ENCODE measurements at places on chromosomes 7 and 10.
A peak's percentile ranks its signal among the peaks of the same experiment; 100 is the strongest.

DNA sequence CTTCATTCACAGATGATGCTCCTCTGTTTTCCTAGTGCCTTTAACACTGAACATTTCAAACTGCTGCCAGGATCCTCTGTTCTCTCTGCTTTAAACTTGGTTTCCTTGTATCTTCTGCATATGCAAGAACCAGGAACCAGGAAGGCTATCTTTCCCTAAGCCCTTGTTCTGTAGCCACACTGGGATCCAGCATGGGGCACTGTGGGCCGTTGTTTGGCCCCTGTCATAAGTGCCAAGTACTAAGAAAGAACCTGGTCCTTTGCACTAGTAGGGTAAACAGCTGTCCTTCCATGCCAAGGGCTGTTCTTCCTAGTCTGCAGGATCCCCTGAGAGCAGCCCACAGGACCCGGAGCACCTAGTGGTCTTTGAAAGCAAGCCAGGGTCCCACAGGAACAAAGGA is 49.0 kb upstream of the TRIM8 start:
- DNase-seq = no peak

DNA sequence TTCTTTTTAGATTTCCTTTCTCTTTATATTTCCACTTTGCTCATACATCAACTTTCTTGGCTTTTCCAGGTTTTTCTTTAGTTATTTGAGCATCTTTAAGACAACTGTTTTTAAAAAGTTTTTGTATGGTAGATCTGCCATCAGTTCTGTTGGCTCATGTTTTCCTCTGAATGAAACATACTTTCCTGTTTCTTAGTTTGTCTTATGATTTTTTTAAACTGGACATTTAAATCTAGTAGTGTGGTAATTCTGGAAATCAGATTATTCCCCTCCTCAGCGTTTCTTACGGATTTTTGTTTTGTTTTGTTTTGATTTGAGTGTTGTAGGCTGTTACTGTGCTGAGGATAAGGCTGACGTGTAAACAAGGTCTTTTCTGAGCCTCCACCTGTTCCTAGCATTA is 33.8 kb upstream of the ITGB8 start:
- no peak for DNase-seq

- no peak for DNase-seq
Measured at GRCh38 chr10:111017098-111017497, 59.7 kb upstream of the ADRA2A start.

DNA sequence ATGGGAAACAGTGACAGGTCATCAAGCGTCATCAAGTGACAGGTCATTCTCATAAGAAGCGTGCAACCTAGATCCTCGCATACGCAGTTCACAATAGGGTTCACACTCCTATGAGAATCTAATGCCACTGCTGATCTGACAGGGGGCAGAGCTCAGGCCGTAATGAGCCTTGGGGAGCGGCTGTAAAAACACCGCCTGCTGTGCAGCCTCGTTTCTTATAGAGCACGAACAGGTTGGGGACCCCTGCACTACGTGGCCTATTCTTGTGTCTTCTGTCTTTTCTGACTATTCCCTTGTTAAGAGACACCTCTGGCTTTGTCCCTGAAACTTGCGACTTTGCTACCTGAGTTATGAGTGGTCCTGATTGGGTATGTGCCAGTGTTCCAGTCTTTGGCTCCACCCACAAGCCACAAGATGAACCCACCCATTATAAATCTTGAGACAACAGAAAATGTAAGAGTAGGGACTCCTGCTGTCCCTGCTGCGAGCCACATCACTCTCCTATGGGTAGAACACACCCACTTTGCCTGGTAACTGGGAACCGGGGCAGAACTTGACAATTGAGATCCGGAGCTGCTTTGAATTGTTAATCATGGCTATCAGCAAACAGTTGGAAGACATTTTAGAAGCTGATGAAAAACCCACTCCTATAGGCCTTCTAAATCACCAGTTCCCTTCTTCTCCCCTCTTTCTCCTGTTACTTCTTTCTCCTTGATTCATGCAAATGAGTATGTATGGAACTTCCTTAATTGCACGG is 55.8 kb upstream of the EXOC4 start:
- no peak for DNase-seq

DNA sequence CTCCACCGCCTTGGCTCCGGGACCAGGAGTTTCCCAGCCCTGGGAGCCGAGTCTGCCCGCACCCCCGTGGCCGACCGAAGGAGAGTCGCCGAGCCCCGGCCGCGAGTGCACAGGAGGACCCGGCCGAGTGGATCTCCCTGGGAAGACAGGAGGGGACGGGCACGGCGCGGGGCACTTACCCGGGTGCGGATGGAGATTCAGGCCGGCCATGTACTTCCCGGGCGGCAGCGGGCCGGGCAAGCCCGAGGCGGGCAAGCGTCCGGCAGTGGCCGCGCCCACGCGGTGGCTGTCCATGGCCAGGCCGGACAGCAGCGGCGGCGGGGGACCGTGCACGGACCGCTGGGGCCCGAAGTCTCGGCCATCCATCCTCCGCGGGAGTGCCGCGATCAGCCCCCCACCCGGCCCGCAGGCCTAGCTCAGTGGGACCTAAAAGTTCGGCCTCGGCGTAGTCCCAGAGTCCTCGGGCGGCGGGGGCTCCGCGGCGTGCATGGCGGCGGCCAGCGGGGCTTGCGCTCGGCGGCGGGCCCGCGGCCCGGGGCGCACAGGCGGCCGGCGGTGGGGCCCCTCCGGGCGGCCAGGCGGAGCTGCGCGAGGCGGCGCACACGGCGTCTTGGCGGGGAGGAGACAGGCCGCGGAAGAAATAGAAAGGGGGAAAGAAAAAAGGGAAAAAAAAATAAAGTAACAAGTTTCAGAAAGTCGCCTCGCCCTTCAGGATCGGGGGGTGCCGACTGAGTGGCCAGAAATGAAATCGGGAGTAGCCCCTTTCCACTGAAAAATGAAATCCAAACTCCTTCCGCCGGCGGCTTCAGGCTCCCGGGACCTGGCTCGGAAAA is 2.5 kb downstream of the TNRC18 start:
- no peak for DNase-seq

GRCh38 chr10:15847481-15847880 is 12.8 kb downstream of the MINDY3 start:
- no peak for DNase-seq

GRCh38 chr7:142391191-142391992 is 133.5 kb upstream of the PRSS58 start:
- DNase-seq = peak; percentile 11

DNA sequence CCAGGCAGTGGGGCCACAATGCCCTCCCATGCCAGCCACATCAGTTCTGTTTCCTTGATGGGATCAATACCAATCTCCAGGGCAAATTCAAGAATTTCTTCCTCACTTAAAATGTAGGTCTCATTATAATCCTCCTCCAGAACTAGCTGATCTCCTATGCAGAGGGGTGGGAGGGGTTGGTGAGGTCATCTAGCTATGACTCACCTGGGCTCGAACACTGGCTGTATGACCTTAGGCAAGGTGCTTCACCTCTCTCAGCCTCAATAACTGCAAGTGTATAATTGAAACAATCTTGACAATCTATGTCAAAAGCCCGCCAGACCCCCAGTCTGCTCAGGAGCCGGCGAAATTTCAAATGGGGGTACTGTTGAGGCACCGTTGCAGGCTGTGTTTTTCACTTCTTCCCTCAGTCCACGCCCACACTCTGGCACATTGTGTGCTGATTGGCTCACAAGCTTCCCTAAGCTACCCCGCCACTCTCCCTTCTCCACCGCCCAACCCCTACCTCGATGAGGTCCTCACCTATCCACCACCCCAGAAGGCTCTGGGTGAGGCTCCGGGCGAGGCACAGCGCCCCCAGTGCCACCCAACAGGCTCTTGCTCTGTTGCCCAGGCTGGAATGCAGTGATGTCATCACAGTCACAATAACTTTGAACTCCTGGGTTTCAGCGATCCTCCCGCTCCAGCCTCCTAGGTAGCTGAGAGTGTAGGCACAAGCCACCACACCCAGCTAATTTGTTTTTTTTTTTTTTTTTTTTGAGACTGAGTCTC is 70.5 kb downstream of the ZNF22 start:
- DNase-seq = no peak

DNA sequence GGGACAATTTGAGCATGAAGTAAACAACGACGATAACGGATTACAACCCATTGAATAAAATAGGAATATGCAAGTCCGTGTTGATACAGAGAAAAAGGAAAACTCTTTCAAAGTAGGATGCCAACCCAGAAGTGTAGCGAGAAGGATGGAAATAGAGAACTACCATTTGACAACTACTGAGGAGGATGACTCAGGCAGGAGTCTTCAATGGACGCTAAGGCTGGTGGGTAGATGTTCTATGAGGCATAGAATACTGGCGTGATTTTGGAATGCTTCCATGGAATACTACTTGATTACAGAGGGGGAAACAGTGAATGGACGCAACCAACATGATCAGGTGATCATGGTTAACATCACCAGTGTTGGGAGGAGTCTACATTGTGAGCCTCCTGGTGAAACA is 828 bp upstream of the CFAP70 start:
- no peak for DNase-seq

DNA sequence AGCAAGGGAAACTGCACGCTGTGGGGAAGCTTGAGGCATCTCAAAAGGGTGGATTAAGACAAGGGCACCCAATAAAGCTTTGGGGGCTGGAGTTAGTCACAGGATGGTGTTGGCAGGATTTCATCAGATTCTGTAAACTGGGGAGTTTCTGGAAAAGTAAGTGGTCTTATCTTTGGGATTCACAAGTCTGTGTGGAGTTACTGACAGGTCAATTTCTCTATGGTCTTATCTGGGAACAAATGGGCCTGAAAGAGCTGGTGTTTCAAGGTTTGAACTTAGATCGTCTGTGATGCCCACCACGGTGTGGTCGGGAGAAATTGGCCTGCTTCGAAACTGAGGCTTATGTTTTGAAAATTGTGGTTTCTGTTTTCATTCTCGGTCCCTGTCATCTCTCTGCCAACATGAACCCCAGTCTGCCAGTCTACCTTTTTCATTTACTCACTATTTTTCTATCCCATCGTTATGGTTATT is 23.8 kb upstream of the AOAH start:
- no peak for DNase-seq

DNA sequence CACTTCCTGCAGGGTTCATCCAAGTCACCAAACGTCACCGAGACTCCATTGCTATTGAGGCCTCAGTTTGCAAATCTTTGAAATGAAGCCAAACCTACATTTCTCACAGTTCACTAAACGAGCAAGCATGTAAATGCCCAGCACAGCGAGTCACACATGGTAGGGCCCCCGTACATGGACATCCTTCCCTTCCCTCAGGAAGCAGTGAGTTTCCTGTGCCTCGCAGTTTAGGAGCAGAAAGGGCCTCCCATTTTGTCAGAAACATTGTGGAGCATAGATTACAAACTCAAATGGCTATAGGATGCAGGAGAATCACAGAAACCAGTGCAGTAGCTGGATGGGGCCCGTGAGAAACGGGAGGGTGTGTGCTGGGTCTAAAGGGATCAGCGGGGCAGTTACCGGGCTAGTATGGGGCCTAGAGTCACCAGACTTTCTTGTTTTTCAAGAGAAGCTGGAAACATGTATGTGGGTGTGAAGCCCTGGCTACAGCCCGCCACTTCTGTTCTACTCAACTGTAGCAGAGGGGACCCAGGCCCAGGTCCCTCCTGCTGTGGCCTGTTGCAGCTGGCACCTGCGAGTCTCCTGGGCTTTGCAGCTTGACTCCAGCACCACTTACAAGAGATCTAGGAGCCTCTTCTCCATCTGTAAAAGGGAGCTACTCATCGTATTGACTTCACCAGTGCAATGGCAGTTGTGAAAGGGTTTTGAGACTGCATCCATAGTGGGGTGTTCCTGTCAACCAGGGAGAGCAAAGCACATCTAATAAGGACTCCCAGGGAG is 14.2 kb upstream of the SLC18A3 start:
- DNase-seq = no peak

- DNase-seq = no peak
Measured at GRCh38 chr7:55250313-55250712, 114.8 kb upstream of the LANCL2 start.

DNA sequence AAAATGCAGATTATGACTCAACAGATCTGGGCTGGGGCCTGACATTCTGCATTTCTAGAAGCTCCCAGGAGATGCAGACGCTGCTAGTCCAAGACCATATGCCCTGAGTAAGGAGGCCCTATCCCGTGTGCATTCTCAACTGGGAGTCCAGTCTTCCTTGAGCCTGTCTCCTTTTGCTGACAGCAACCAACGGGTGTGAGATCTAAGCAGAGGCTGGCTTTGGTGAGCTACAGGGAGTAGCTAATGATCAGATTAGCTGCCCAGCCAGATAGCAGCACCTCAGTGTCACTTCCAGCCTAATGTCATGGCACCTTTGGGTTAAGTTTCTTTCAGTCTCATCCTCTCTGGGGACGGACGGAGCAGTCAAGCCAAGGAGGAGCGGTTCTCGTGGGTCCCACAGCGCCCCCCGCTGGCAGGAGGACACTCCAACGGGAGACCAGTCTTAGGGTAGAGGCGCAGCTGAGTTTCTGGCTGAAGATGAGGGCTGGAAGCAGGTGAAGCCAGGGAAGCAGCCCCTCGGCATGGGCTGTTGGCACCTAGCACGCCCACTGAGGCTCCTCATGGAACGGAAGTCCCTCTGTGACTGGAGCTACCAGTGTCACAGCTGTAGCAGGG is 154.0 kb downstream of the CCDC3 start:
- no peak for DNase-seq

DNA sequence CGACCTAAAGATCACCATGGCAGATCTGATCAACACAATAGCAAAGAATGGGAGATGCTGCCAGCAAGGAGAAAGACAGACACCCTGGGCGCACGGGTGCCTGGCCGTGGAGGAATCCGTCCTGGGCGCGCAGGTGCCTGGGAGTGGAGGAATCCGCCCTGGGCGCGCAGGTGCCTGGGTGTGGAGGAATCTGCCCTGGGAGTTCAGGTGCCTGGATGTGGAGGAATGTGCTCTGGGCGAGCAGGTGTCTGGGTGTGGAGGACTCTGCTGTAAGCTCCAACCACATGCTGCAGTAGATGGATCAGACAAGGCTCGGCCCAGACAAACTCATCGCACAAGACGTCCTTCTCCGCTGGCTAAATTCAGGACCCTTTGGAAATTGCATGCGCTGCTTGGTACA is 346.3 kb upstream of the ADARB2 start:
- no peak for DNase-seq
